ENCODE measurements at places on chromosomes 6 and 20. TPM values are rescaled to one million over a fixed set of nuclear protein-coding genes. Genes with fewer than 3 reads are reported as not detected.

GRCh38 chr6:83185096-83185495, 8.0 kb downstream of the PGM3 start:
- peaks cover 36% of the 10 kb centered on the region for H3K36me3 ChIP-seq
- H3K4me3 ChIP-seq, result no peak overlapping the region
- no peak overlapping the region for H3K27ac ChIP-seq

DNA sequence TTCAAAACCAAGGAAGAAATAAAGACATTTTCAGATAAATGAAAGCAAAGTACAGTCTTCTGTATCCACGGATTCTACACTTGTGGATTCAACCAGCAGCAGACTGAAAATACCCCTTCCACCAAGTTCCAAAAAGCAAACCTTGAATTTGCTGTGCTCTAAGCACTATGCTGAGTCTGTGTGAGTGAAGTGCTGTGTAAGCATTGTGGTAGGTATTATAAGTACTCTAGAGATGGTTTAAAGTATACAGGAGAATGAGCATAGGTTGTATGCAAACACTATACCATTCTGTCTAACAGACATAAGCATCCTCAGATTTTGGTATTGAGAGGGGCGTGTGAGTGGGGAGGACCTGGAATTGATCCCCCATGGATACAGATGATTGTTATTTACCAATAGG, 9.6 kb downstream of the OSER1 start:
- no peaks in the 10 kb centered on the region for H3K27me3 ChIP-seq
- H3K4me3 ChIP-seq, result no peak overlapping the region
- peaks cover 38% of the 10 kb centered on the region for H3K4me1 ChIP-seq
- H3K36me3 ChIP-seq, result peaks cover 35% of the 10 kb centered on the region

DNA sequence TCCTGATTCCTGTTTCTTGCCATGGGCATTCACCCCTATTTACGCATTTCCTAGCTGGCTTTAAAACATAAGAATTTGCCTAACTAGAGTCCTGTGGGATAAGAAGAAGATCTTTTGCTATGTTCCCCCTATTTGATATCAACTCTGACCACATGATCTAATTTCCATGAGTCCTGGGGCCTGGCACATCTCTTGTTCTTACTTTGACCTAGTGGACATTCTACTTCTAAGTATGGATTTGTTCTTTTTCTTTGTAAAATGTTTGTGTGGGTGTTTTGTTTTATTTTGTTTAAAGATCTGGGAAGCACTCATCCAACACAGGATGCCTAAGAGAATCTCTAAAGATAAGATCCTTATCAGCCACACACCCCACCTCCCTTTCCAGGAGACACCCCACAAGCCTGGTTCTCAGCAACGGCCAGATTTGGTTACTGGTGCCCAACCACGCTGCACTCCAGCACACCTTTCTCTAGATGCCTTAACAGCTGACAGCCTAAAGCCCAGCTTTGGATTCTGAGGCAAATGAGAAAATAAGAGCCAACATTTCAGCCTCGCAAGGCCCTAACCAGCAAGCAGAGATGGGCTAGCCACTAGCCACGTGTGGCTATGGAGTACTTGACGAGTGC, 74.7 kb downstream of the SLC23A2 start:
- no peak for DNase-seq
- no peak overlapping the region for H3K4me3 ChIP-seq
- H3K4me1 ChIP-seq, result peaks cover 11% of the 10 kb centered on the region
- no peak overlapping the region for H3K27ac ChIP-seq

- H3K27ac ChIP-seq, result no peak overlapping the region
- no peaks in the 10 kb centered on the region for H3K4me1 ChIP-seq
- DNase-seq, result no peak
- H3K36me3 ChIP-seq, result no peaks in the 10 kb centered on the region
- no peak overlapping the region for H3K4me3 ChIP-seq
Measured at GRCh38 chr6:25389471-25389870, 110.3 kb downstream of the CARMIL1 start.

GRCh38 chr6:56220078-56220477, 27.3 kb downstream of the COL21A1 start:
- no peaks in the 10 kb centered on the region for H3K4me1 ChIP-seq
- no peaks in the 10 kb centered on the region for H3K36me3 ChIP-seq
- DNase-seq, result no peak
- no peak overlapping the region for H3K27ac ChIP-seq
- no peaks in the 10 kb centered on the region for H3K27me3 ChIP-seq
- no peak overlapping the region for H3K4me3 ChIP-seq

GRCh38 chr6:108739496-108740330, 108.5 kb upstream of the ARMC2 start:
- H3K36me3 ChIP-seq, result no peaks in the 10 kb centered on the region
- no peak for DNase-seq
- H3K27ac ChIP-seq, result no peak overlapping the region
- H3K27me3 ChIP-seq, result peaks cover 7% of the 10 kb centered on the region

DNA sequence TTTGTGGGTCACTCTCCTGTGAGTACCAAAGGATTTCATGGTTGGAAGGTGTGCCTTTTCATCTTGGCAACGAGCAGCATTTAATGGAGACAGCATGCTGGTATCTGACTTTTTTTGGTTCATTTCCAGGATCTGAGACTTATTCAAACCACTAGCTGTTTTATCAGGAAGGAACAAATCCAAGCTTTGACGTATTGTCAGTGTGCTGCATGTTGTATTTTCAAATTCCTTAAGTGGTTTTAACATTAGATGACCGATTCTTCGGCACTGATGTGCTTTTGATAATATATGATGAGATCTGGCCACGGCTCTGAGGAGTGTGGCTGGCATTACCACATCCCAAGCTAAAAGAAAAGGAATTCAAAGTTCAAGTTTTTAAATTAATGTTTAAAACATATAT, 6.4 kb downstream of the RMND1 start:
- peaks cover 6% of the 10 kb centered on the region for H3K36me3 ChIP-seq
- H3K27me3 ChIP-seq, result no peaks in the 10 kb centered on the region
- no peak overlapping the region for H3K27ac ChIP-seq
- no peak for DNase-seq

DNA sequence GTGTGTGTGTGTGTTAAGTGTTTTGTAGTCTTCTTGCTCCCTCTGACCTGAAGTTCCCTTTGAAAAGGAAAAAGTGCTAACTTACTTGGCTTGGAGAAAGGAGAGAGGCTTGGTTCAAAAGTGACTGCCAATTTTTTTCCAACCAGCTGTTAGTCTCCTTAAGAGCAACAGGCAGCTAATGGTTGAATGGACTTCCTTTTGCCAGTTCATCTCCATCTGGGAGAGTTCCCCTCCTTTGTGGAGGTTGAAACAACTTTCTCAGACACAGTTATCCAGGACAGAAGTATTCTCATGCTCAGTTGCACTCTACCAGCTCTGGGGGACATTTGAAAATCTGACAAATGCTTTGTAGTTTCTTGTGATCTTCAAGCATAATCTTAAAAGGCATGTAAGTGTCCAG, 4.5 kb downstream of the RIPOR2 start:
- no peak for DNase-seq
- peak overlapping the region; percentile 84 for H3K27ac ChIP-seq
- peaks cover 70% of the 10 kb centered on the region for H3K4me1 ChIP-seq
- peak overlapping the region; percentile 83 for H3K4me3 ChIP-seq
- peaks cover 16% of the 10 kb centered on the region for H3K36me3 ChIP-seq

DNA sequence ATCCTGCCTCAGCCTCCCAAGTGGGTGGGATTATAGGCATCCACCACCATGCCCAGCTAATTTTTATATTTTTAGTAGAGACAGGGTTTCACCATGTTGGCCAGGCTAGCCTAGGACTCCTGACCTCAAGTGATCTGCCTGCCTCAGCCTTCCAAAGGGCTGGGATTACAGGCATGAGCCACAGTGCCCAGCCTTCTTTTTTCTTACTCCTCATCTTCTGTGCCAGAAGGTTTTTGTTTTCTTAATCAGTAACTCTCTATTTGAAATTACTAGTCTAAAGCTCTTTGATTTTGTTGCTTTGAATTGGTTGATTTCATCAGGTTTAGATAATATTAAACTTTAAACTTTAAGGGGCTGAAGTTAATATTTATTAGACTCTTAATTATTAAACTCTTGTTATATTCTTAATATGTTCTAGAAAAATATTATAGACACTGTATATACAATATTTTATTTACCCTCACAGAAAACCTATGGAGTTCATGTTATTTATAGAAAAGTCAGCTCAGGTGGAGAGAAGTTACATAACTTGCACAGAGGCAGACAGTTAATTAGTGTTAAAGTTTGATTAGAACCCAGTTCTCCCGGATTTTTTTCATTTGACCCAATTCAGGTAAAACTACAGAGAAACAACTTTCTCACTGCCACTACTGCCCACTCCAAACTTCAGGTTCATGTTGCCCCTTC, 177.4 kb upstream of the SGK1 start:
- no peaks in the 10 kb centered on the region for H3K36me3 ChIP-seq
- DNase-seq, result no peak
- no peak overlapping the region for H3K4me3 ChIP-seq
- no peaks in the 10 kb centered on the region for H3K4me1 ChIP-seq
- no peak overlapping the region for H3K27ac ChIP-seq

DNA sequence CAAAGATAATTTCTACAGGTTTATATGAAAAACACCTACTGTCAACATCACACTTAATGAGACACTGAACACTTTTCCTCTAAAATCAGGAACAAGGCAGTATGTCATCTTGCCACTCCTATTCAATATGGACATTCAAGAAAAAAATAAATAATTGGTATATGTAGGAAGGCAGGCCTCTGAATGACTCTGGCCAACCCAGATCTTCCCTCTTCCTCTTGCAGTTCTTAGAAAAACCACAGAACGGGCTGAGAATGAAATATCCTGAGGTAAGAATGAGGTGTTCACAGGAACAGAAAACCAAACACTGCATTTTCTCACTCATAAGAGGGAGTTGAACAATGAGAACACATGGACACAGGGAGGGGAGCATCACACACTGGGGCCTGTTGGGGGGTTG, 1207.2 kb upstream of the CITED2 start:
- peaks cover 3% of the 10 kb centered on the region for H3K4me1 ChIP-seq
- no peak for DNase-seq
- peaks cover 2% of the 10 kb centered on the region for H3K27me3 ChIP-seq
- no peak overlapping the region for H3K27ac ChIP-seq

The IL17A gene
- total RNA-seq, result not detected

The PROKR2 gene
- total RNA-seq, result not detected

The SGK2 gene
- total RNA-seq, result 1.7 TPM

The LY6G6C gene
- not detected for total RNA-seq

The L3MBTL1 gene
- total RNA-seq, result 12.9 TPM

The PSORS1C1 gene
- not detected for total RNA-seq

The THBD gene
- 0.33 TPM for total RNA-seq

The C6orf163 gene
- total RNA-seq, result 3.4 TPM

The IMPG1 gene
- total RNA-seq, result not detected

The LHFPL5 gene
- not detected for total RNA-seq
